ENCODE measurements at places on chromosomes 13 and 19. TPM values are rescaled to one million over a fixed set of nuclear protein-coding genes. Genes with fewer than 3 reads are reported as not detected.

GRCh38 chr19:42467183-42467760 lies 24.5 kb upstream of the CXCL17 start:
- no peak for DNase-seq

Gene STARD13
- 0.48 TPM for total RNA-seq

Gene ZNF793
- total RNA-seq = 3.4 TPM

Gene GIPR
- total RNA-seq = 8.3 TPM

GRCh38 chr13:101627556-101627943 lies 175.1 kb downstream of the ITGBL1 start:
- DNase-seq = no peak

DNA sequence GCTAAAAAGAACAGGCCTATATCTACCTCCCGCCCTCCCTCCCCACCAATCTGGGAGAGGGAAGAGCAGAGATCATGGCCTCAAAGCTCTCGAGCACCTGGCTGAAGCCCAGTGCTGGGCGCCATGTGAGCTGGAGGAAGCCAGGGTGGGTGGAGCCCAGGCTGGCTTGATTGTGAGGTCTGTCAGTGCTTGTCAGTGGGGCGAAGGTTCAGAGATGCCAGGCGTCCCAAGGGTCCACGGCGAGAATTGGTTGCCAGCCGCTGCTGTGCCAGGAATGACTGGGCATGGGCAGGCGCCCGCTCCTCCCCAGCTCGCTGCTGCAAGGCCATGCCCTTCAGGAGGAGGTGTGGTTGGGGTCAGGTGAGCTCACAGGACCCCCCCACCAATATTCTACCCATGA lies 11.5 kb downstream of the BEST2 start:
- no peak for DNase-seq

Gene ZNF100
- total RNA-seq = 23.6 TPM

Gene LILRB4
- total RNA-seq = not detected

- peak; percentile 68 for DNase-seq
Observed at GRCh38 chr13:78022164-78022877, 103.7 kb upstream of the EDNRB start.

DNA sequence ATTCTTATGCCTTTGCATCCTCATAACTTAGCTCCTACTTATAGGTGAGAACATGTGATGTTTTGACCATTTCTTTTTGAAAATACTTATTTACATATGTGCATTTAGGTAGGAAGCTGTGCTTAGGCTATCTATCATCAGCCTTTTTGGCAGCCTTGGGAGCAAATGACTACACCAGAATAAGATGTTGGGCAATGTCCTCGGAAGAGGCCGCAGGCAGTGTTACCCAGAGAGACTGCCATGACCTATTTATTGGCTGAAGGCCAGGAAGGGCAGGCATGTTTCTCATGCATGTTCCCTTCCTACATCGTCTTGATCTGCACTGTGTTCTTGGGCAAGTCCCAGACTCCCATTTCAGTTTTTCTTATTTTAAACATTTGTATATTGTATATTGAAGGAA lies 122.3 kb downstream of the B3GLCT start:
- no peak for DNase-seq

DNA sequence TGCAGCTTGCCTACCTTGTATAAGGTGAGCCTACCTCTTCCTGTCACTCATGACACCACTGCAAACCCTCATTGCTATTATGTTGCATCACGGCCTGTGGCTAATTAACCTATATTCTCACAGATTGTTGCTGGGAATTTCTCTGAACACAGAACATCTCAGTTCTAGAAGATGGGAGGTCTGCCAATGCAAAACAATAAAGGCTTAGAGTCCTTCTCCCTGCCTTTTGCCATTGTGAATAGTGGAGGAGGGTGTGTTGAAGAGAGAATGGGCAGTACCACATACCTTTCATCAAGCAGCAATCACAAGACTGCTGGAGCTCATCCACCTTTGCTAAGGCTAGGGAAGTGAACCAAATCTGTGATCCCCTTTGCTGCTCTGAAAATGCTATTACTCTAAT lies 34.4 kb downstream of the WDFY2 start:
- DNase-seq = no peak

- DNase-seq = peak; percentile 53
Observed at GRCh38 chr19:12833738-12834565, 427 bp downstream of the RTBDN start.

Gene CLEC17A
- total RNA-seq = 0.85 TPM

Gene LILRA2
- not detected for total RNA-seq

GRCh38 chr19:33472691-33473652 lies 48.6 kb downstream of the PEPD start:
- DNase-seq = no peak

- no peak for DNase-seq
Observed at GRCh38 chr19:15810335-15810734, 5.1 kb downstream of the OR10H1 start.

GRCh38 chr13:31476753-31477152 lies 262.6 kb upstream of the RXFP2 start:
- DNase-seq = no peak

DNA sequence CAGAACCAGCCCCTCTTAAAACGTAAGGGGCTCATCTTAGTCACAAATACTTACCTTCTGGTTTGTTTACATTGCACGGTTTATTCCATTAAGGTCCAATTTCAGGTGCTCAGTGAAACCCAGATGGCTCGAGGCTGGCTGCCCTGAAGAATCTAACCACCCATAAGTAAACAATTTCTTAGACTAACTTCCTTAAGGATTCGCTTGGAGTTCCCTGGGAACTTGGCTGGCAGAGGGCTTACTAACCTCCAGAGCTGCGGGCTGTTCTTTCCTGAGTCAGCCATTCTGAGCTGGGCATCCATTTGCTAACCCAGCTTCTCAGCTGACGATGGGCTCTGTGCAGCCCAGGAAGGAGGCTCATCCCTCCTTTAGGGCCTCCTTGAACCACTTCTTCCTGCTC lies 262.1 kb downstream of the FGF9 start:
- no peak for DNase-seq

Gene IGSF23
- total RNA-seq = not detected

DNA sequence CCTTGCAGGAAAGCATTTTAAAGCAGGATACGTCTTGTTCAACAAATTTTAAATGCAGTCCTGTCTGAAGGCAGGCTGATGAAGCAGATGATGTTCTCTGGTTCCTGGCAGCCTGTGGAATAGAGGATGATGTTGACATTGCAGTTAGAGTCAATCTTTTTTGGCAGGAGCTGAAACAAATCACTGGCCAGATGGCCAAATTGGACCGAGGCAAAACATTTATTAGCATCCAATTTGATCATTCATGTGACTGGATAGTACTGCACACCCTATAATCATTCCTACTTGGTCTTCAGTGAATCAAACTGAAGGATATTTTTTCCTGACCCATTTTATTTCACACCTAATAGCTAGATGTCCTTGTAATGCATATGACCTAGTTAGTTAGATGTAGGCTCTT lies 172.2 kb upstream of the SLC10A2 start:
- DNase-seq = no peak

Gene SERPINE3
- total RNA-seq = not detected

Gene S1PR5
- 0.40 TPM for total RNA-seq

GRCh38 chr13:107721125-107721869 lies 494.0 kb downstream of the LIG4 start:
- DNase-seq = no peak

Gene MAST1
- 1.7 TPM for total RNA-seq

DNA sequence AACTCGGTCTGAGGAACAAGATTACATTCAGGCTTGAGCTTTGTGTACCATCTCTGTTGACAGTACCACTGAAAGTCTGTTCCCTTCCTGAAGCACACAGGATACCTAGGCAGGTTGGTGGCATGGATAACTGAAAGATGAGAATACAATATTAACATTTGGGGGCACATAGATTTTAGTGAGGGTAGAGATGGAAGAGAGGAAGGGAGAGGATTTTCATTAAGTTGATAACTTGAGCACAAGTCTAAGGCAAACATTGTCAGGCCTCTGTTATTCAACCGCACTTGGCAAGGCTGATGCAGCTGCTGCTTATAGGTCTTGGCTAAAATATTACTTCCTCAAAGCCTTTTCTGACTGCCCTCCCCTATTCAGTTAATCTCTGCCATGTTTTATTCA lies 10.9 kb downstream of the MIR17HG start:
- DNase-seq = no peak

DNA sequence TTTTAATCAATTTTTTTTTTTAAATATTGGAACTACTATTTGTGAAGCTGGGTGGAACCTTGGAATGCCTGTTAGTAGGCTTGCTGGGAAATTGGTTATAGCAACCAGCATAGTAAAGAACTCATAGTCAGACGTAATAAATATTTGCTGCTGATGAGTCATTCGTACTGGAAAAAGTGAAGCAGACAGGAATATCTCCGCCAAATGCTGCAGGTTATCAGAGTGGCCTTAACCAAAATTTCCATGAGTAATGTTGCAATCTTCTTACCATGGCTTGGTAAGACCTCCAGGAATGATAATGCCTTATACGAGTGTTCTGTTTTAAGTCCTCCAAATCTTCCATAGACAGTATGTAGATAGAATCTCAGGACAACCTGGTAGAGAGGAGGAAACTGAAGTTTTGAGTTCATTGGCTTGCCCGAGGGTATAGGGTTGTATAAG lies 34.2 kb downstream of the MBNL2 start:
- no peak for DNase-seq

Gene CBY2
- total RNA-seq = not detected

DNA sequence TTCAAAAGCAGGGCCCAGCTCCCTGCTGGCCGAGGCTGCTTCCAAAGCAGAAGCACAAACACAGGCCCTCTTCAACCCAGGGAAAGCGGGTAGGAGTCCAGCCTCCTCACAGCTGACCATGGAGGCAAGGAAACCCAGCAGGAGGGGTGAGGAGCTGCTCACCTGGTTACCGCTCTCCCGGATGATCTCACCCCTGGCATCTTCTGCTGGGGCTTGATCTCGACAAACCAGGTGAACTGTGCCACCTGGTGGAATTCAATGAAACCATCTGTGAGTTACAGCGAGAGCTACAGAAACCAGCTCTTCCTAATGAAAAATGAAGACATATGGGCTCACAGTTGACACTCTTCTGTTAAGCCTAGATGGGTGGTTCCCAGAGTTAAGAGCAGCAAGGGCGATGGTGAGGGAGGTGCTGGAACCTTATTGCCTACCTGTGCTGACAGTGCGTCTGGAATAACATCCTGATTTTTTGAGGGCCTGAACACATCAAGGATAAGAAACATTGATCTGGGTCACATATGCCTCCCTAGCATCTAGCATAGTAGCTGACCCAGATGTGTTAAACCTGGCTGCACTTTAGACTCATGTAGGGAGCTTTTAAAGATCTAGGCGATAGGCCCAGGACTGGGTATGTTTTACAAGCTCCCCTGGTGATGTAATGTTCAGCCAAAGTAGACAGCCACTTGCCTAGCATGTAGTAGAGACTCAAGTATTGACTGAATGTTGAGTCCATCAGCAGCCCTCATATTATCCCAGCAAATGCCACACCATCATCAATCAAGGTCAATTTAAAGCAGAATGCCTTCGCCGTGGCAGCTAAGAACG lies 6.1 kb downstream of the DHRS12 start:
- peak; percentile 76 for DNase-seq

- no peak for DNase-seq
Observed at GRCh38 chr19:11265177-11265784, 3.0 kb upstream of the DOCK6 start.

Gene GSX1
- not detected for total RNA-seq

GRCh38 chr13:95221971-95222732 lies 79.1 kb downstream of the ABCC4 start:
- DNase-seq = no peak

DNA sequence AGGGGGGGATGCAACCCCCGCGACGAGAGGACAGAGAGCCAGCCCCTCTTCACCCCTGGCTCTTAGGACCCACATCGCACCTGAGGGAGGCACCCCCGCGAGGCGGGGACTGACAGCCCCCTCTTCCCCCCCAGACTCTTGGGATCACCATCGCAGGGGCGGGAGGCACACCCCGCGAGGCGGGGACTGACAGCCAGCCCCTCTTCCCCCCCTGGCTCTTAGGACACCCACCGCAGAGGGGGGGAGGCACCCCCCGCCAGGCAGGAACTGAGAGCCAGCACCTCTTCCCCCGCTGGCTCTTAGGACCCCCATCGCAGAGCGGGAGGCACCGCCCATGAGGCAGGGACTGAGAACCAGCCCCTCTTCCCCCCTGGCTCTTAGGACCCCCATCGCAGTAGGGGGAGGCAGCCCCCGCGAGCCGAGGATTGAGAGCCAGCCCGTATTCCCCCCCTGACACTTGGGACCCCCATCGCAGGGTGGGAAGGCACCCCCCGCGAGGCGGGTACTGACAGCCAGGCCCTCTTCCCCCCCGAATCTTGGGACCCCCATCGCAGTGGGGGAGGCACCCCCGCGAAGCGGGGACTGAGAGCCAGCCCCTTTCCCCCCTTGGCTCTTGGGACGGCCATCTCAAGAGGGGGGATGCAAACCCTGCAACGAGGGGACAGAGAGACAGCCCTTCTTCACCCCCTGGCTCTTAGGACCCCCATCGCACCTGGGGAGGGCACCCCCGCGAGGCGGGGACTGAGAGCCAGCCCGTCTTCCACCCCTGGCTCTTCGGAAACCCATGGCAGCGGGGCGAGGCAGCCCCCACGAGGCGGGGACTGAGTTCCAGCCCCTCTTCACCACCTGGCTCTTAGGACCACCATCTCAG lies 2425.1 kb upstream of the PCDH20 start:
- DNase-seq = no peak

- peak; percentile 38 for DNase-seq
Observed at GRCh38 chr19:38039966-38040365, 133.0 kb downstream of the SIPA1L3 start.

Gene LSR
- total RNA-seq = 28.7 TPM

Gene TDRD3
- 16.5 TPM for total RNA-seq

DNA sequence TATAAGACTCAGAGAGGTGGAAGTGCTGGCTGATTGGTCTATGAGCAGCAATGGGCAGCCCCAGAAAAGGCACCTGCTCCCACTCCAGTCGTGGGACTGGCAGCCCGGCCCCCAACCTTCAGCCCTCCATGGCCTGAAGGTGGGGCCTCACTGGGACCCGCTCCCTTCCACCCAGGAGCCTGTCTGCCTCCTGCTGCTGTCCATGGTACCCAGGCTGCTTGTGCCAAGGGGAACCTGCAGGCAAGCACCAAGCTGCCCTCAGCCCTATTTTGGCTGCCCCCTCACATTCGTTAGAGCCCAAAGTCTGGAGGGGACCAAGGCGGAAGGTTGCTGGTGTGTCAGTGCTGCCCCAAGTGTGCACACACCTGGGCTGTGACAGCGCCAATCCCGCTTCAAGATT lies 2304.9 kb downstream of the PCDH9 start:
- no peak for DNase-seq
